ENCODE measurements at places on chromosomes 7 and 10. TPM values are rescaled to one million over a fixed set of nuclear protein-coding genes. Genes with fewer than 3 reads are reported as not detected.

GRCh38 chr7:95470452-95470851, 15.3 kb upstream of the ASB4 start:
- DNase-seq, result peak; percentile 23

GPR15LG gene
- total RNA-seq, result not detected

- DNase-seq, result no peak
Measured at GRCh38 chr7:155228459-155228845, 69.2 kb upstream of the INSIG1 start.

- no peak for DNase-seq
Measured at GRCh38 chr10:122514045-122514840, 46.3 kb upstream of the DMBT1 start.

DNA sequence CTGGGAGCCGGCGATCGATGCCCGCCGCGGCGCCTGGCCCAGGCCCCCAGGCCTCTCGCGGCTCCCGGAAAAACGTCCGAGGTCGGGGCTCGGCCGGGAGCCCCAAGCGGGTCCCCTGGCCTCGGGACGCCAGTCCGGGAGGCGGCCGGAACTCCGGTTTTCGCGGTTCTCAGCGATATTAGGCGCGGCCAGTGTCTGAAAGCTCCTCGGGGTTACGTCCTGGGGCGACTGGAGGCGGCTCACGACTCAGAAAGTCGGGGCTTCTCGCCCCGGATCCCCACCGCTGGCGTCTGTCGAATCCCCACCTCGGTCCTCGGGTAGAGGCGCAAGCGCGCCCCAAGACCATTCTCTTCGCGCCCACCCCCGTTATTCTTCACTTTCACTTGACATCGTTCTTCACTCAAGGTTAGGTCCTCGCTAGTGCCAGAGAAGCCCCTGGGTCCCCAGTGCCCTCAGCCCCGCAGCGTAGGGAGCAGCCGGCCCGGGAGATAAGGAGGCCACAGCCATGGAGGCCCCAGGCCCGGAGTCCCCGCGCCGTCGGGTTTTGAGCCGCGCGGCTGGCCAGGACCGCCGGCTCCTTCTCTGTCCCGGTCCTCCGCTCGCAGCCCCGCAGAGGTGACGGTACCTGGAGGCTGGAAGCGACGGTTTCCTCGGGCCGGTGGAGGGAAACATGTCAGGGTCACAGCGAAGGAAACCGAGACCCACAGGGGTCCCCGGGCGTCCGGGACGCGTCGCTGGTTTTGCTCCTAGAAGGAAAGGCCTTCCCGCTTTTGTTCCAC, 35.2 kb upstream of the EBLN1 start:
- no peak for DNase-seq

STAG3 gene
- 0.34 TPM for total RNA-seq

GRCh38 chr10:34255035-34255434, 560.1 kb downstream of the PARD3 start:
- no peak for DNase-seq

All from foreskin keratinocyte (primary cell).